ENCODE measurements at places on chromosomes 1 and 21. TPM values are rescaled to one million over a fixed set of nuclear protein-coding genes. Genes with fewer than 3 reads are reported as not detected.

- no peak overlapping the region for H3K27ac ChIP-seq
- no peaks in the 10 kb centered on the region for H3K27me3 ChIP-seq
- no peaks in the 10 kb centered on the region for H3K4me1 ChIP-seq
- DNase-seq, result no peak
Measured at GRCh38 chr1:66248257-66248656, 285.7 kb upstream of the SGIP1 start.

The S100A12 gene
- total RNA-seq, result not detected

DNA sequence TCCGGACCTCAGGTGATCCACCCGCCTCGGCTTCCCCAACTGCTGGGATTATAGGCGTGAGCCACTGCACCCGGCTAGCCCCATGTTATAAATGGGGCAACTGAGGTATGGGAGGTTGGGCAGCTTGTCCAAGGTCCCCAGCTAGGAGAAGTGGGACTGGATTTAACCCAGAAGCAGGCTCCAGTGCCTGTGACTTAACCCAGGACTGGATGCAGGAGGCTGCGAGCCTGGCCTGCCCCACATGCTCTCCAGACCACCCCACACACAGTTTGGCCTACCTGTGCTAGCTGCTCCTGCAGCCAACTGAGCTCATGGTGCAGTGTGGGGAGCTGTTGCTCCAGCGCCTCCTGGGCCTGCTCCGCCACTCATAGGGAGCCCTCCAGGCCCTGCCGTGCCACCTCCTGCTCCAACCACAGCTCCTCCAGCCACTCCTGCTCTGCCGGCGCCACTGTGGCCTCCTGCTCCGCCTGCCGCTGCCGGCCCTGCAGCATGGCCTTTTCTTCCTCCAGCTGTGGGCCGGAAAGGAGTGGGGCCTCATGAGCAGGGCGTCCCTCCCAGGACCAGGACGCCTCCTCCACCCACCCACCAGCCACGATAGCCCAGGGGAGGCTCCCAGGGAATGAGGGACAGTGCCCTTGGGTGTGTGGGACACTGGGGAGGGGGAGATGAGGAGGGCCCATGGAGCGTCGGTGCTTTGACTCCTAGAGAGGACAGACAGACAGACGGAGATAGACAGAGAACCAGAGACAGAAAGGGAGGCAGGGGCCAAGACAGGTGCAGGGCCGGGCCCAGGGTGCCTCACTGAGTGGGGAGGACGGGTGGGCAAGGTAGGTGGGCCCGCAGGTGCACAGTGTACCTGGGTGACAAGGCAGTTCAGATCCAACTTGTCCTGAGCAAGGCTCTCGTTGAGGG is 12.4 kb upstream of the NBPF1 start:
- no peak overlapping the region for H3K27ac ChIP-seq
- DNase-seq, result no peak
- peaks cover 1% of the 10 kb centered on the region for H3K36me3 ChIP-seq

DNA sequence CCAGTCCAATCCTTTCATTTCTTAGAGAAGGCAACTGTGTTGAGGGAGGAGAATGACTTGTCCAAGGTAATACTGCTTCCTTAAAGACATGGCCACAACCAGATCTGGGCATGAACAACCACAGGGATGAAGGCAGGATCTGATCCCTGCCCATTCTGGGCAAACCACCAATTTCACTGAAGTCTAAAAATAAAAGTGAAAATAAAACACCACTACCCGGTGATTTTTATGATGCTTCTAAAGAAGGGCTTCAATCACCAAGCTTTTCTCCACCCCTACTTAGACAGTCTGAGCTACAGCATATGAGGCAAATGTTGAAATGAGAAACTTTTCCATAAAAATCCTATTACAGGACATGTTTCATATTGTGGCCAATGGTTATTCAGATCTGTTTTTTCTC is 133.0 kb downstream of the PTPN14 start:
- H3K27me3 ChIP-seq, result no peaks in the 10 kb centered on the region
- H3K4me1 ChIP-seq, result peaks cover 14% of the 10 kb centered on the region
- DNase-seq, result no peak
- H3K27ac ChIP-seq, result peak overlapping the region; percentile 33
- no peak overlapping the region for H3K4me3 ChIP-seq

The TMPRSS2 gene
- total RNA-seq, result 113 TPM

DNA sequence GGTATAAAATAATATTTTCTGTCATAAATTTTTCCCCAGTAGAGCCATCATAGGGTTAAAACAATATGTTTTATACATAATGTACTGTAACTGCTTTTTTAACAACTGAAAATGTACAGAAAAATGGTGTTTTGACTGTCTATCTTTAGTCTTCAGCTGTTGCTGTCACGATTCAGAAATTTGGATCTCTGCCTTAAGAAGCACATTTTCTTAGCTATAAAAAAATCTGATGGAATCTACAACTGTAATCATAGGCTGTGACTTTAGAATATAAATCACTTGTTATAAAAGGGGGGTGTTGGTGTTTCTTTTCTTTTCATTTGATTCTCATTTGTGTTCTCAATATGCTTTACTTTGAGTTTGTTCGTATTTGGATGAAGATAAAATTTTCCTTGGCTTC is 187.5 kb downstream of the PDE4B start:
- H3K27ac ChIP-seq, result no peak overlapping the region
- H3K4me3 ChIP-seq, result no peak overlapping the region
- H3K27me3 ChIP-seq, result no peaks in the 10 kb centered on the region
- no peaks in the 10 kb centered on the region for H3K36me3 ChIP-seq
